ENCODE measurements at places on chromosomes 16 and 17. TPM values are rescaled to one million over a fixed set of nuclear protein-coding genes. Genes with fewer than 3 reads are reported as not detected.

The OSGIN1 gene
- total RNA-seq = 1.2 TPM

The PIGW gene
- total RNA-seq = 6.3 TPM

The KIF2B gene
- not detected for total RNA-seq

The WNT3 gene
- 1.0 TPM for total RNA-seq

DNA sequence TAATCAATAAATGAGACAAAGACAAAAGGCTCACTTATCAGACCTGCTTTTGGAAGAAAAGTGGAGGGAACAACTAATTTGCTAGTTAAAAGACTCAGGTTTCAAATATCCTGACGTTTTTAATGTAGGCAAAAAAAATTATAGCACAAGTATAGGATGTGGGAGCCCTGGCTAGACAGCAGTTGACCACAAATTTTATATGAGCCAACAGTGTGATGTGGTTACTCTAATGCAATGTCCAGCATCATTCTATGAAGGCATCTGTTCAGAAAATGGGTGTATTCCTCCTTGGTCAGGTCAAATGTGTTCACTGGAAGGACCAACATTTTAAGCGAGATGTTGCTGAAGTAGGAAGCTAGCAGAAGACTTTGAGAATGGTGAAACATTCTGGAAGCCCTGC, 237.4 kb downstream of the MAP2K6 start:
- H3K36me3 ChIP-seq = no peaks in the 10 kb centered on the region
- no peaks in the 10 kb centered on the region for H3K4me1 ChIP-seq
- no peaks in the 10 kb centered on the region for H3K27me3 ChIP-seq
- no peak overlapping the region for H3K4me3 ChIP-seq
- no peak for DNase-seq

GRCh38 chr16:31131841-31132271, 3.7 kb downstream of the PRSS8 start:
- H3K36me3 ChIP-seq = no peaks in the 10 kb centered on the region
- no peaks in the 10 kb centered on the region for H3K27me3 ChIP-seq
- H3K4me3 ChIP-seq = no peak overlapping the region
- no peaks in the 10 kb centered on the region for H3K4me1 ChIP-seq
- no peak for DNase-seq
- H3K27ac ChIP-seq = no peak overlapping the region

GRCh38 chr16:80569440-80570105, 28.8 kb downstream of the DYNLRB2 start:
- no peak for DNase-seq
- no peaks in the 10 kb centered on the region for H3K36me3 ChIP-seq
- H3K4me3 ChIP-seq = no peak overlapping the region
- H3K4me1 ChIP-seq = no peaks in the 10 kb centered on the region
- no peak overlapping the region for H3K27ac ChIP-seq

- no peaks in the 10 kb centered on the region for H3K4me1 ChIP-seq
- DNase-seq = no peak
- no peaks in the 10 kb centered on the region for H3K27me3 ChIP-seq
- H3K36me3 ChIP-seq = no peaks in the 10 kb centered on the region
- no peak overlapping the region for H3K4me3 ChIP-seq
Observed at GRCh38 chr16:55077266-55077665, 146.6 kb downstream of the IRX5 start.
